Urothelium cell line (cell line): ENCODE measurements at places on chromosomes 2 and 18.

- no peak for DNase-seq
Observed at GRCh38 chr2:221836095-221836494, 264.0 kb upstream of the EPHA4 start.

- no peak for DNase-seq
Observed at GRCh38 chr2:109448207-109448606, 165.6 kb downstream of the SEPTIN10 start.

- DNase-seq, result peak; percentile 11
Observed at GRCh38 chr18:68660354-68661183, 54.3 kb downstream of the TMX3 start.

- DNase-seq, result no peak
Observed at GRCh38 chr18:24785019-24785418, 324.6 kb downstream of the HRH4 start.

DNA sequence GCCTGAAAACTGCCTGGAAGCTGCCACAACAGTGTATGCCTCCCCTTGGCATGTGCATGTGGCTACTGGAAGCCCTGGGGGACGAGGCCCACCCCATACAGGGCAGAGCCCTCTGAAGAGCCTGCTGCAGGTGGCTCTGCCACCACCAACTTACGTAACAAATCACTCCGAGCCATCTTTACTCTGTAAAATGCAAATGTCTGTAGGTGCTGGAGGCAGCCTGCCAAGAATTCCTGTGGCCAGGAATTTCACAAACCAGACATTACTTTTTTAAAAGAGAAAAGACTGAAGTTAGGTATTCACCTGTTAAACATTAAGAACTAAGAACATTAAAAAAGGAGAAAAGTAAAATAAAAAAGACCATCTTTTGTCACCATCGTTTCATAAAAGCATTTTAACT lies 106.3 kb downstream of the GPR39 start:
- DNase-seq, result peak; percentile 38

GRCh38 chr2:197992482-197993133 lies 188.2 kb downstream of the PLCL1 start:
- DNase-seq, result no peak

DNA sequence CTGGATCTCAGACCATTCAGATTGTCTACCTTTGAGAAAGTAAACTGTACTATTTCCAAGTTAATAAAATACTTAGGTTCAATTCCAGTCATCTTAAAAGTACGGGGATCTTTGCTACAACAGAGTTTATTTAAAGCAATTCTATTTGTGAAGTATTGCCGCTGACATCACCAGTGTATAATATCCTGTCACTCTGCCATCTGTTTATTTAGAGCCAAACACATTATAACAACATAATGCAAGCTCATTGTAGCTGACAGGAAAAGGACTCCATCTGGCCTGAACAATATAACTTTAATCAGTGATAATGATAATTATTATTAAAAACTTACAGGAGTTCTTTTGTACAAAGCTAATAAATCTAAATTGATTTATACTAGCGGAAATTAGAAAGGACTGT lies 786.8 kb downstream of the ERBB4 start:
- no peak for DNase-seq

GRCh38 chr2:127575941-127576432 lies 40.5 kb downstream of the MYO7B start:
- DNase-seq, result no peak

DNA sequence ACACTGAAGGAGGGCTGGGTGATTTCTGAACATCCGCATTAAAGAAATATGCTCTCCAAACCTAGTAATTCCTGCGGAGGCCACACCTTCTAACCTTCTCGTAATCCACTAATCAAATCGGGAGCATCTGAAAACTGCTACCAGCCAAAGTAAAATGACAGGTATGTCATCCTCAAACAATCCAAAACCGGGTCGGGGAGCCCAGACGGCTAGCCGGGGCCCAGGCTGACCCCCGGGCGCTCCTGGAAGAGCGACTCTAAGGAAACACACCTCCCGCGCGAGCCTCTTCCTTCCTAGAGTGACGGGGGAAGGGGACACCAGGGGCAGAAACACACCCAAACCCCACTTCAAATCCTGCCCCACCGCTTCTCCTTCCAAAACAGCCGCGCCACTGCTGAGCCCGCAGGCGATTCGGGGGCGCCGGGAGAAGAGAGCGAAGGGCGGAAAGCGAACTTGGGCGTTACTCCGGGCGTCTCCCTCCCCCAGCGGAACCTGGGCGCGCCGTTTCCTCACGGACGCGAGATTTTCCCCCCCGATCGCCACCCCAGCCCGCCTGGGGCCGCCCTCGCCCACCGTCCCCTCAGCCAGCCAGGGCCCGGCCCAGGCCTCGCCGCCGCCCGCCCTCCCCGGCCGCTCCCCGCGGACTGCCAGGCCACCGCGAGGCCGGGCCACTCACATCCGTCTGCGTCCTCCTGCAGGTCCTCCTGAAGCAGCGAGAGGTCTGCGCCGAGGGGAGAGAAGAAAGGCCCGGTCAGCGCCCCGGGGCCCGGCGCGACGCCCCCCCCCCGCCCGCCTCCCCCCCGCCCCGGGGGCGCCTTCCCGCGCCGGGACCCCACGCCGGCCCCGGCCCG lies 584 bp downstream of the PPP4R1 start:
- peak; percentile 73 for DNase-seq

GRCh38 chr2:64950226-64951160 lies 38.7 kb upstream of the SLC1A4 start:
- DNase-seq, result no peak

DNA sequence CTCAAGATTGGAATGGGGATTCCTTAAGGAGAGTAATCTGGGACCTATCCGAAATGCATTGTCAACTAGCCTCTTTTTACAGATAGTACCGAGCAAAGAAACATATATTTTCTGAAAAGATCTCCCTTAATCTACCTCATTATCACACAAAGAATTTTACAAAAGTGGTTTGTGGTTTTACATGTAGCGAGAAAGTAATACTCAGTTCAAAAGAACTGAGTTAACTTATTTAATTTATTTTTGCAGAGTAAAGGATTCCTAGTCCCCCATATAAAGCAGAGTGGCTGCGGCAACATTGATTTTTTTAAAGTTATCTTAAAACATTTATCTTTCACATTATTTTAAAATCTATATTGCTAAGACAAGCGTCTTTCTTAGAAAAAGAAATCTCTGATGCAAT lies 15.9 kb upstream of the SOS1 start:
- DNase-seq, result no peak

GRCh38 chr2:8370258-8370802 lies 311.5 kb upstream of the ID2 start:
- DNase-seq, result no peak

GRCh38 chr2:6342273-6342920 lies 523.3 kb downstream of the CMPK2 start:
- no peak for DNase-seq

DNA sequence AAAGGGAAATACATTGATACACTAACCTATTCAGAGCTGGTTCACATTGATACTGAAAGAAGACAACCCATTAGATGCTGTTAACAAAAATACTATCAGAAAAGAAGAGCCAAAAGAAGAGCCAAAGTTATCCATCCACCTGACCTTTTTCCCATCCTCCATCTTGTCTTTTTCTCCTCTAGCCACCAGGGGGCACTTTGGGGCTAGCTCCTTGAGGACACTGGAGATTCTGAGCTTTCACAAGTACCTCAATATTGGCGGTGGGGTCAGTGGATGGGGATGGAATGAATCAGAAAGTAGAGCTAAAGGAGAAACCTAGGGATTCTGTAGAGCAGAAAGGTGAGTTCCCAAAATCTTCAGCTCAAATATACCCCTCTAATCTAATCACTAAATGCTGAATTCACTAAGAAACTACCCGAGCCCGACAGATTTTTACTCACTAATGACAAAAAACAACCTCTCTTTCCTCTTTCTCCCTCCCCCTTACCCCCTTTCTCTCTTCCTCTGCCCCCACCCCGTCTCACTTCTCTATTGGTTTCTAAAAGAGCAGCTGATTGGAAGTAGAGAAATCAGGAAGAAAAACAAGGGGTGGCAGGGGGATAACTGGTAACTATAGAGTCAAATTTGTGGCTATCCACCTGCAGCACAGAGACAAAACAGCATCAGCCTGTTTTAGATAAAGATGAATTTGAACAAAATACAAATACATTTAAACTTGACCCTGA lies 203.3 kb downstream of the TCF4 start:
- DNase-seq, result peak; percentile 10
